ENCODE measurements at places on chromosomes 1 and 21. TPM values are rescaled to one million over a fixed set of nuclear protein-coding genes. Genes with fewer than 3 reads are reported as not detected.

Gene IL10RB
- 9.2 TPM for total RNA-seq

Gene NUF2
- total RNA-seq = 1.8 TPM

Gene C1QTNF12
- total RNA-seq = 4.8 TPM

Gene OR2T2
- not detected for total RNA-seq

Gene CRB1
- 0.25 TPM for total RNA-seq

Gene ZNF697
- total RNA-seq = 0.06 TPM

Gene CLIC6
- total RNA-seq = not detected

Gene CALML6
- total RNA-seq = 0.69 TPM

Gene NPPA
- total RNA-seq = not detected

Gene FLVCR1
- 8.4 TPM for total RNA-seq

Gene GPR37L1
- total RNA-seq = not detected

Gene EVA1B
- 1.5 TPM for total RNA-seq

GRCh38 chr1:54105736-54106269 lies 47.0 kb downstream of the CDCP2 start:
- no peak for DNase-seq

GRCh38 chr1:186272486-186272885 lies 102.6 kb downstream of the TPR start:
- DNase-seq = no peak

GRCh38 chr1:209157546-209158249 lies 425.8 kb upstream of the CAMK1G start:
- DNase-seq = no peak

DNA sequence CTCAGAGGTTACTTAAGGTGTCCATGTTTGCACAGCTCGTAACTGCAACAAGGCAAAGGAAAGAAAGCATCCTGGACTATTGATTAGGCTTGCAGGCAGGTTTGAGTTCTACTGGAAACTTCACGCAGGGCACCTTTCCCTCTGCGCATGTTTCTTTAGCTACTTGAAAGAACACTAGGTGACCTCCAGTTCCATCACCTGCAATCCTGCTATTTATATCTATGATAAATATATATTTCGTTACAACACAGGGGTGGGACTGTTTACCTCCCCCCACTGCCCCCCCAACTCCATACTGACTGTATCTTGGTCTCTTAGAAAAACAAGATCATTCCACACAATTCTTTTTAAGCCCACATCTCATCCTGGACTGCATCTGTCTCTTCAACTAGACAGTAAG lies 12.1 kb downstream of the SSBP3 start:
- no peak for DNase-seq

DNA sequence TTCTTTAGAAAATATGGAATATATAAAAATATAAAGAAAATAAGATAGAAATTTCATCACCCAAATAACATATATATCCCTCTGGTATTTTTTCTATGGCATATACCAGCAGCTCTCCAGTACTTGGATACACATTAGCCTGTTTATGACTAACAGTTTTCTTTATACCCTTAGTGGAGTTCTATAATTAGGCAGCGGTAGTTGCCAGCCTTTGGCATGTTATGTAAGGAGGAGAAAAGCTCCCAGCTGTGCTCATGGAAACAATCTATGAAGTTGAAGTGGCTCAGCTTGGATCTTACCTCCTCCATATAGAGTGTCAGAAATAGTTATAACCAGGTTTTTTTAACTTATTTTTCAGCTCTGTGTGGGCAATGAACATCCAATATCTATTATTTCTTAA lies 1636.8 kb downstream of the AMY1C start:
- no peak for DNase-seq

DNA sequence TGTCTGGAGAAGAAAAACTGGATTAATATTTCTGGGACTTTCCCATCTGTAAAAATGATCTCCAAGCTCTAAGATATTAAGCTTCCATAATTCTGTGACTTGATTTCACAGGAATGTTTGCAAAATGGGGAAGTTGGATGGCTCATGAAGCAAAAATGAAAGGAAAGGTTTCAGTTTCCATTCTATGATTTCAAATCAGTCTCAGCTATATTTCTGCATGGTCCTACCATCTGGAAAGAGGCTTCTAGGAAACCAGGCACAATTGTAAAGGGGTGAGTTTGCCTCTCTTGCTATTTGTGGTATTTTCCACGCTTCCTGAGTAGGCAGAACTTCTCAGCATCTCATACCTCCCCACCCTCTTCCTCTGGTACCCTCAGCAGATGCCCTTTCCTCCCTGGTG lies 22.4 kb upstream of the ACTN2 start:
- DNase-seq = no peak

- no peak for DNase-seq
These were observed 431 bp upstream of the C1orf52 start for GRCh38 chr1:85259912-85260274.

GRCh38 chr1:41345434-41346075 lies 15.7 kb upstream of the FOXO6 start:
- no peak for DNase-seq

- no peak for DNase-seq
These were observed 37.1 kb downstream of the PRRX1 start for GRCh38 chr1:170700842-170701615.

DNA sequence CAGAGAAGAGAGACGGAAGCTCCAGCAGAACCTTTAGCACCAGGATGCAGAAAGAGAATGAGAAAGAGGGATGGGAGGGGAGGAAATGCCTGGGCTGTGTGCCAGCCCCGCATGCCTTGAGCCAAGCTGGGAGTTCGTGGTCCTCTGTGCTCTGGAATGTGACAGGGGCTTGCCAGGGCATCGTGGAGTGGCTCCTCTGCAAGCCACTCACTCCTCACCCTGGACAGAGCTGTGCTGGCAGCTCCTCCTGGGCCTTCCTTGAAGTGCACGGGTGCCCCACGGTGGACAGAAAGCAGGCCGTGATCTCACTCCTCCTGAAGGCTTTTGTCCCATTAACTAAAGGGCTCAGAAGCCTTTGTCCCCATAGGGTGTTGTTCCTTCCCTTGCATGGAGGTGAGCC lies 34.8 kb upstream of the PRELP start:
- DNase-seq = peak; percentile 21

- DNase-seq = no peak
These were observed 136.7 kb upstream of the RAVER2 start for GRCh38 chr1:64608005-64608650.

- DNase-seq = no peak
These were observed 54.8 kb downstream of the PIK3R3 start for GRCh38 chr1:46077644-46078043.

DNA sequence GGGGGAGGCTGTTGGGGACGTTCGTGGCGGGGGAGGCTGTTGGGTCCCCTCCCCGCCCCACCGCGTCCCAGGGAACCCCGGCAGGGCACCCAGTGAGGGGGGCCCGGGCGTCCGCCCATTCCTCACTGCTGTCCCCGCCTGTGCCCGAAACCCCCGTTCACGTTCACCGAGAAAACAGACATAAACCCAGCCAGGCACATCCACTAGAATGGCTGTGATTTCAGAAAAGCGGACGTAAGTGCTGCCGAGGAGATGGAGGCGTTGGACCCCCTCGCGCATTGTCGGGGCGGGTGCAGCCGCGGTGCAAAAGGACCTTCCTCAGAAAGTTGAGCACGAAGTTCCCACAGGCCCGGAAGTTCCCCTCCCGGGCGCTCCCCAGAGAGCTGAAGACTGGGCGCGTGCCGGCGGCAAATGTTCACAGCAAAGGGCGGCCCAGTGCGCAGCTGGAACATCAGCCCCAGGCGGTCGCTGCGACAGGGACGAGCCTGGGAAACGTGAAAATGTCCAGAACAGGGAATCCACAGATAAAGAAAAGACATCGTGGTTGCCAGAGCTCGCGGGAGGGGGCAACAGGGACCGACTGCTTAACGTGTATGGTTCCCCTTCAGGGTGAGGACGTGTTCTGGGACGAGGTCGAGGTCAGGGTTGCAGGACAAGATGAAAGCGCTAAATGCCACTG lies 18.5 kb upstream of the SAMD11 start:
- DNase-seq = peak; percentile 60

DNA sequence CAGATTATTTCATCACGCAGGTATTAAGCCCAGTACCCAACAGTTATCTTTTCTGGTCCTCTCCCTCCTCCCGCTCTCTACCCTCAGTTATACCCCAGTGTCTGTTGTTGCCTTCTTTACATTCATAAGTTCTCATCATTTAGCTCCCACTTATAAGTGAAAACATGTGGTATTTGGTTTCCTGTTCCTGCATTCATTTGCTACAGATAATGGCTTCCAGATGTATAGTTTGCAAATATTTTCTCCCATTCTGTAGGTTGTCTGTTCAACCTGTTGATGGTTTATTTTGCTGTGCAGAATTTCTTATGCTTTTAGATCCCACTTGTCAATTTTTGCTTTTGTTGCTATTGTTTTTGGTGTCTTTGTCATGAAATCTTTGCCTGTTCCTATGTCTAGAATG lies 21.1 kb upstream of the KCNH1 start:
- DNase-seq = no peak

DNA sequence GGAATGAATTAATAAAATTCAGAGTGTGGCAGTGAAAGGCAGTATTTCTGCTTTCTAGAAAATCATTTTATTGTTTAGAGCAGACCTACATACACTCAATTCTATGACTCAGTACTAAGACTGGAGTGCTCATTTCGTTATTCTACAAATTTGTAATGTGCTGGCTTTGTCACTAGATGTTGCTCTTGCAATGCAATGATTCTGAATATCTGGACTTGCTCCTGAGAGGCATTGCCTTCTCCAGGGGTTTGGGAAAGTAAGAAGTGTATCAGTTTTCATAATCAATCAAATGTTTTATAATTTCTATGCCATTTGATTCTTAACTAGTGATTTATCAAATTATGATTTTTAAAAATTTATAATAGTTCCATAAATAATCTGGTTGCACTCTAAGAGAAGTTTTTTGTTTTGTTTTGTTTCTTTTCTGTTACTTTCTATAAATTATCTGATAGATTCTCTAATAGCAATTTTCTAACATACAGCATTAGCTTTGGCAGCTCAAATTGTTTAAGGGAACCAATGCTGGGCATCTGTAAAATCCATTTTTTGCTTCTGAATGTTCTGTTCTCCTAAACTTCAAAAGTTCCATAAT lies 280.5 kb upstream of the SGIP1 start:
- DNase-seq = no peak

DNA sequence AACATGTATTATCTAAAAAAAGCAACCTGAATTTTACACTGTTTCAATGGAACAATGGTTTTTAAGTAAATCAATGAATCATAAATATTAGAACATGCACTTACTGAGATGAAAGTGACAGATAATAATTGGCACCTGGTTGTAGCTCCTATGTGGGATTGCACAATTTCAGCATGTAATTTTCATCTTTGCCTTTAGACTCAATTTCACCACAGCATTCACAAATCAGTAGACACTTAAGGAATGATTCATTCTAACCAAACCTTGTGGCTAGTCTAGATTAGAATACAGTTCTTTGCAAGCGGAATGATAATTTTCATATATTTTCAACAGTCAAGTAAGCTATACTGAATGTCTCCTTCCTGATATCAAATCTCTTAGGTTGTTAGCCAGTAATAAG lies 853.4 kb downstream of the KCNT2 start:
- DNase-seq = no peak

DNA sequence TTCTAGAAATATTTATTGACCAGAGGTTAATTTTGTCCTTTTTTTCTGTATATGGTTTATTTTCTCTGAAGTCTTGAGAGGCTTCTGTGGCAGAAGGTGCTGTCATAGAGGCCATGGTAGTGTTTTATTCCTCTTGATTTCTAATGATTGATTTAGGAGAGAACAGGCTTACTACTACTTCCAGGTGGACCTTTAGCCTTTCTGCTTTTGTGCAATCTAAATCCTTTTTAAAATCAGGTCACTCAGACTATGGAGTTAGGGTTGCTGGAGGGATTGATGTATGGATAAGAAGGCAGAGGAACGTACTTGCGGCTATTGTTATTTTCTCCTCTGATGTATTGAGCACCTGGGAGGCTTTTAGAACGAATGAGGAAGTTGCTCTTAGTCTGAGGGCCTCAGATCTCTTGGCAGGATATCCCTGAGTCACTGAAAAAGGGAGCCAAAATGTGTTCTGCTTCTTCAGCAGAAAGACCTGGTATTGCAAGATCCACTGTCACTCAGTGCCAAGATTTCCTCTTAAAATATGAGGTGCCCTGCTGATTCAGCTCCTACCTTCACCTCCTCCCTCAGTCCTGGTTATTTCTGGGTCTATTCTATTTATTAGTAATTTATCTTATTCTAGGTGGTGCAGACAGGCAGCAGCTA lies 277.4 kb downstream of the ZNF648 start:
- no peak for DNase-seq

DNA sequence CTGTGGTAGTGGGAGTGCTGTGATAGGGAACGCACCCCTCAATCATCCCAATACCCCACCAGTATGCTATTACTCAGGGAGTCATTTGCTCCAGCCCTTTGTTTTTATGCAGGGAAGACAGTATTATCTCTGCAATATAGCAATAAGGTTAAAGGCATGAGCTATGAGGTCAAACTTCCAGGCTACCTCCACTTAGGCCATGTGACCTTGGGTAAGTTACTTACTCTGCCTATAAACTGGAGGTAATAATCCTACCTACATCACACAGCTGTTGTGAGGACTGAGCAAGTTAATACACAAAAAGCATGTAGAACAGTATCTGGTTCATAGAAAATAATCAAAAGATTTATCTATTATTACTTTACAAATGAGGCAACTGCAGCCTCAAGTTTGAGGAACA lies 30.1 kb downstream of the MEF2D start:
- DNase-seq = no peak

- no peak for DNase-seq
These were observed 16.0 kb downstream of the TYW3 start for GRCh38 chr1:74748960-74749359.

DNA sequence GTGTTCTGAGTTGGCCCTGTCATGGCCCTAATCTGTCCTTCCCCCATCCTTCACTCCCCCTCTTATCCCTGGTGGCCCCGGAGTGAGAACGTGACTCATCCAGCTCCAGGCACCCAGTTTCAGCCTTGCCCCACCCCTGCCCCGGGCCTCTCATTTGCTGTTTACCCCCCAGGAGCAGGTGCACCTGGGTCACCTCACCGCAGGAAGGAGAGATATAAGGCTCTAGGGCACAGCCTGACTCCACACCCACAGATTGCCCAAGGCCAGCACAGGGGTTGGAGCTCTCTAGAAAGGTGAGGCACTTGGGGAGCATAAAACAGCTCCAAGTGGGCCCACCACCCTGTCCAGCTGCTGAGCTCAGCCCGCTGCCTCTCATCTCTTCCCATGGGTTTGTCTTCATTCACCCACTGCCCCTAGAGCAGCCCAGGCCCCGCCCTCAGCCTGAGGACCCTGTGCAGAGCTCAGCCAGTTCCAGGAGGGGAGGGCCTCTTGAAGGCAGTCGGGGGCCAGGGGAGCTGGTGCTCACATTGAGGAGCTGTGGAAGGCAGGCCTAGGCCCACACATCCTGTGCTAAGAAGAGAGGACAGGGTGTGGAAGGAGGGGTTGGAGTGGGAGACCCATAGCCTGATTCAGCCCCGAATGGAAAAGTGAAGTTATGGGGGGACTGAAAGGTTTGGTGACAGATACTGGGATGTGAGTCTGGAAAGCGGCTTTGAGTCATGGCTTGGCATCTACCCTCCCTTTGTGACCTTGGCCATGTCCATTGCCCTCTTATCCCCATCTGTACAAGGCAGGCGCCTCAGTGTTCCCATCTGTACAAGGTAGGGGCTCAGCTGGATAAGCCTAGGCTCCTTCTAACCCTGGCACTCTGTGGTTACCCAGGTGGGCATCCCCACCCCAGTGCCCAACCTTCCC lies 16.1 kb upstream of the GPR37L1 start:
- no peak for DNase-seq
